ENCODE measurements at places on chromosomes 6 and 20. TPM values are rescaled to one million over a fixed set of nuclear protein-coding genes. Genes with fewer than 3 reads are reported as not detected.

DNA sequence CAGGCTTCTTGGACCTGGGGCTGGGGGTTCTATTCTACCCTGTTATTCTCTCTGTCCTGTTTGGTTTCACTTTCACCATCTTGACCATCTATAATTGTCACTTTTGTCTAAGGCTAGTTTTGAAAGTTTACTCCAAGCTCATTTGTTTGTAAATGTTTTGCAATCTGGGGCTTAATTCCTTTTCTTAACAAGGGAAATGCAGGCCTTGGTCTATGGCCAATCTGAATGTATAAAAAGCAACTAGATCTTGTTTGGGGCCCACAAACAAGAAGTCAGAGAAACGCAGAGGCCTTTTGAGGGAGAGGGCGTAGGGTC lies 86.3 kb upstream of the PREP start:
- no peak for DNase-seq

DNA sequence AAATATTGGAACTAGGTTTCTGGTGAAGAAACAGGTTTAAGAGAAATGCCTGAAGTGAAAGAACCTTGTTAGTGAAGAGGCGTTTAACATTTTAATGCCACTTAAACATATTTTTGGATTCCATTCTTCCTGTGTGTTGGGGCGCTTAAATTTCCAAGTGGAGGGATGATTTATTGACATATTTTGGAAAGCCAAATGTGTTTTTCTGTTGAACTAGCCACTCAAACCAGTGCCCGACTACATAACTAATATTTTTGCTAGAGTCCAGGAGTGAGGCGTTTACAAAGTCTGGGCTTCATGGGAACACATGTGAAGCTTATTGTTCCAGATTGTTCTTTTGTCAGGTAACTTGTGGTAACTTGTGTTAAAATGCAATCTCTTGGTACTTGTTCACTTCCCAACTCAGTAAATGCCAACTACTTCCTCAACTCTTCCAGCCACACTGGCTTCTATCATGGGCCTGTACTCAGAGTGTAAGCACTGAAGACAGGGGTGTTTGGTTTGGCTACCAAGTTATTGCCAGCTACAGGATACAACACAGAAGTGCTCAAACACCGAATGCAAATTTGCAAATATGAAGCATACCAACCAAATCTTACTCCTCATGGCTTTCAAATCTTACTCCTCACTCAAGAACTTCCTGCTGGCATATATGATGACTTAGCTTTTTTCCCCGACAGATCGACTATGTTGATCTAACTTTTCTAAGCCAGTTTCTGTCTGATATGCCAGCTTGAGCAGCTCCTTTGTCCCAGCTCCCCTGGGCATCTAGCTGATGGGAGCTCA lies 2.0 kb upstream of the ZNFX1 start:
- no peak for DNase-seq

GRCh38 chr20:17610566-17611289 lies 40.9 kb downstream of the DSTN start:
- DNase-seq: no peak

- DNase-seq: peak; percentile 67
Measured at GRCh38 chr20:34709831-34710567, 5.9 kb downstream of the TP53INP2 start.

DNA sequence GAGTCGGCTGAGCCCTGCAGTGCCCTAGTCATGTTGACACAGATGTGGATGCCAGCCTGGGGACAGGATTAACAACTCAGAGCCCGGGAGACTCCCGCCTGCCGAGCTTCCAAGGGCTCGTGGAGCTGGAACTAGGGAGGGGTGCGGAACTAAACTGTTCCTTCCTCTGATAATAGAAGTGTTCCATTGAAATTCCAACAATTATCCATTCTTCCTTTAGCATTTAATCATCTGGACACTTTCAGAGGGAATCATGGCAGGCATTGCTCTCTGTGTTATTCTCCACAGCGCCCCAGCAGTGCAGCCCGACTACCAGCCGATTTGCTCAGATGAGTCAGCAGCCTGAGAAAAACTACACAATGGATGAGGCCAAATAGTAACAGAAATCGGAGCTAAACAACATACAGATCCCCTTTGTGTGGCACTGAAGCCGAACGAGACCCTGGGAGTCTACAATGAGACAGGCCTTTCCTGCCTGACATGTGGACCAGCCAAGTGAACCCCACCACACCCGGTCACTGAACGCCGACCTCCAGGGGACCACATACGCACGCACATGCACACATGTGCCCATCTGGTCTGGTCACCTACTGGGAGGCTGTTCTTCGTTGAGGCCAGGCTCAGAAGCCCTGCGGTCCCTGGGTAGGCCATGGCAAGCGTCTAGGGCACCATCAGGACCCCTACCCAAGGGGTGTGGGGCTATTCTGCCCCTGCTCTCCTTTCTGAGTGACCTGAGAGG lies 238.4 kb upstream of the AFDN start:
- DNase-seq: no peak

- no peak for DNase-seq
Measured at GRCh38 chr20:61881861-61882260, 183.8 kb downstream of the TAF4 start.

GRCh38 chr6:151374036-151374683 lies 17.2 kb downstream of the ZBTB2 start:
- DNase-seq: no peak

GRCh38 chr6:30357678-30358540 lies 13.0 kb downstream of the RPP21 start:
- peak; percentile 71 for DNase-seq

STXBP5 gene
- 15.3 TPM for polyA plus RNA-seq

TRERF1 gene
- 14.1 TPM for polyA plus RNA-seq
